ENCODE measurements at places on chromosomes 5 and 9. TPM values are rescaled to one million over a fixed set of nuclear protein-coding genes. Genes with fewer than 3 reads are reported as not detected.

The GARNL3 gene
- total RNA-seq: 9.7 TPM

The WDR31 gene
- total RNA-seq: 0.29 TPM

The PFN3 gene
- total RNA-seq: not detected

The PCDHGC5 gene
- 3.3 TPM for total RNA-seq

The INSL4 gene
- not detected for total RNA-seq

The ANKRD18B gene
- not detected for total RNA-seq

The PHF24 gene
- 1.5 TPM for total RNA-seq

The ANKRD31 gene
- total RNA-seq: not detected

GRCh38 chr5:1502046-1502736 is 21.6 kb downstream of the LPCAT1 start:
- no peaks in the 10 kb centered on the region for H3K27me3 ChIP-seq
- no peaks in the 10 kb centered on the region for H3K36me3 ChIP-seq
- DNase-seq: no peak
- no peak overlapping the region for H3K4me3 ChIP-seq

- no peak for DNase-seq
- no peaks in the 10 kb centered on the region for H3K4me1 ChIP-seq
- no peaks in the 10 kb centered on the region for H3K27me3 ChIP-seq
- no peak overlapping the region for H3K4me3 ChIP-seq
Measured at GRCh38 chr5:2441495-2442180, 309.8 kb downstream of the IRX2 start.

GRCh38 chr5:120073722-120074121 is 390.4 kb upstream of the PRR16 start:
- no peaks in the 10 kb centered on the region for H3K4me1 ChIP-seq
- DNase-seq: no peak
- no peaks in the 10 kb centered on the region for H3K27me3 ChIP-seq
- no peak overlapping the region for H3K27ac ChIP-seq
- no peak overlapping the region for H3K4me3 ChIP-seq
- H3K36me3 ChIP-seq: no peaks in the 10 kb centered on the region

GRCh38 chr5:122352331-122352730 is 40.3 kb downstream of the SNCAIP start:
- no peaks in the 10 kb centered on the region for H3K27me3 ChIP-seq
- H3K36me3 ChIP-seq: no peaks in the 10 kb centered on the region

DNA sequence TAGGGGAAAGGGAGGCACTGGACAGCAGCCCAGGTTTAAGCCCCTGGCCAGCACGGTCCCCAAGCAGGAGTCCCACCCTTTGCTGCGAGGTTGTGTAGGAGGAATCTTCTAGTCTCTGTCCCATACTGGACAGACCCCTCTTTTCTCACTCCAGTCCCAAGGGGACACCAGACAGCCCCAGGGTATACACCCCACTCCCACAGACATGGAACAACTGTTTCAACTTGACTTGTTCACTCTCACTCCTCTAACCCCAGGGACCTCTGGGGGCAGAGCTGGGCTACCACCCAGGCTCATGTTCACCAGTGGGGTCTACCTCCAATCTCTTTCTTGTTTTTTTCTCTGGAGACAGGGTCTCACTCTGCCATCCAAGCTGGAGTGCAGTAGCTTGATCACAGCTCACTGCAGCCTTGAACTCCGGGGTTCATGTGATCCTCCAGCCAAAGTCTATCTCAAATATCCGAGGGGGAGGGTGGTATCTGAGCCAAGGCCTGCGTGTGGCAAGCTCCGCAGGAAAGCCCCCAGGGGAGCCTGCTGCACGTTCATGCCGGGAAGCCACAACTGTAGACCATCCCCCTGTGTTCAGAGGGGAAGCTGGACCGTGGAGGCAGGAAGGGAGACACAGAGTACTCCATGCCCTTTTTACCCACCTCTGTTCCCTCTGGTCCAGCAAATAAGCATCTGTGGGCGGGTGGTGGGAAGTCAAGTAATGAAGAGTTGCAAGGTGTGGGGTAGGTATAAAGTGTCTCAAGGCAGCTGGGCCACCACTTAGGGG is 1.8 kb downstream of the PTGES2 start:
- no peaks in the 10 kb centered on the region for H3K27me3 ChIP-seq
- DNase-seq: no peak
- H3K4me1 ChIP-seq: peaks cover 14% of the 10 kb centered on the region
- H3K4me3 ChIP-seq: no peak overlapping the region

GRCh38 chr5:143033535-143034250 is 263.5 kb downstream of the ARHGAP26 start:
- no peaks in the 10 kb centered on the region for H3K4me1 ChIP-seq
- no peak overlapping the region for H3K4me3 ChIP-seq
- H3K27ac ChIP-seq: no peak overlapping the region

DNA sequence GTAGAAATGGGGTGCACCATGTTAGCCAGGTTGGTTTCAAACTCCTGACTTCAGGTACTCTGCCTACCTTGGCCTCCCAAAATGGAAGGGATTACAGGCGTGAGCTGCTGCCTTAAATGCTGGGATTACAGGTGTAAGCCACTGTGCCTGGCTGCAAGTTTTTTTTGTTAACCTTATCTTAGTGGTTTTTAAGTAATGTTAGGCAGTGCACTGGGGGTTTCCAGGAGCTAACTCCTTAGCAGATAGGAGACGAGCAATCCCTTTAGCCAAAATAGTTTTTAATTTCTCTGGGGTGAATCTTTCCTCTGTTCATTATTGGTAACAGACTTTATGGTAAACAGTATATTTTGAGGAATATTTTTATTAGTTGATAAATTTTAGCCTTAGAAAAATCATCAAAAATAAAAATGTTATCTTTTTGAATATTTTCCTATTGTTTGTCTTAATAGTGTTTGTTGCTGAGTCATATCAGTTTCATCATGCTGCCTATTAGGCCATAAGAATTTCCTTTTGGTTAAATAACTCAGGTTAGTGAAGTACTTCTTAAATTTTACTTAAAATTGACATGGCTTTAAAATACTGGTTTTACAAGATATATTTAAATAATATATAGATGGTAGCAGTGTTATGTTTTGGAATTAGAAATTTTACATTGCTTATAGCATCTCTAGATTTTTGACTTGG is 37.9 kb downstream of the LMNB1 start:
- H3K27me3 ChIP-seq: no peaks in the 10 kb centered on the region
- H3K27ac ChIP-seq: no peak overlapping the region
- no peak overlapping the region for H3K4me3 ChIP-seq
- DNase-seq: no peak
- no peaks in the 10 kb centered on the region for H3K36me3 ChIP-seq

- no peak overlapping the region for H3K27ac ChIP-seq
- DNase-seq: no peak
- H3K36me3 ChIP-seq: no peaks in the 10 kb centered on the region
- H3K27me3 ChIP-seq: no peaks in the 10 kb centered on the region
- H3K4me1 ChIP-seq: no peaks in the 10 kb centered on the region
Measured at GRCh38 chr5:72812488-72812887, 4.0 kb upstream of the TNPO1 start.

DNA sequence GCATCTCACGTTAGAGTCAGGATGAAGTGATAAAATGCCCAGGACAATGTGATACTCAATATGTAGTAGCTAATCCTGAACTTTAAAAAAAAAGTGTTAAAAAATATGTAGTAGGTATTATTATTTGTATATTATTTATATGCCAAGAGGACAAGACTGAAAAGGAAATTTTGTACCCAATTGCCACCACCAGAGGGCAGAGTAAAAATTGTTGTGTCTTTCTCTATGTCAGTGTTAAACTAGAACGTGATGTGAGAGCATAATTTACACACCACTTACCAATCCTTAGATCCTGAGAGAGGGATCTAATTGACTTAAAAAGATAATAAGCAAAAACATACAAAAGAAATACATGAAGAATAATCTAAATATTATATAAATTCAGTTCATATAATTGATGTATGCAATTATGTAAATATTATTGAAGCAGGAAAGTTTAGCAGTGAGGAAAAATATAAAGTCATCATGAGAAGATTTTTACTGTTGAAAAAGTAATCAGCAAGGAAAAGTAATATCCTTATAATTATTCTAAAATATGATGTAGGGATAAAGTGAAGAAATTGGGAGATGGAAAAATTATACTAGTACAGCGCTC is 288.9 kb downstream of the RAB3C start:
- H3K4me3 ChIP-seq: no peak overlapping the region
- DNase-seq: no peak
- H3K27ac ChIP-seq: no peak overlapping the region

- no peaks in the 10 kb centered on the region for H3K27me3 ChIP-seq
- no peaks in the 10 kb centered on the region for H3K4me1 ChIP-seq
- no peak overlapping the region for H3K27ac ChIP-seq
- no peaks in the 10 kb centered on the region for H3K36me3 ChIP-seq
Measured at GRCh38 chr5:5770825-5771224, 348.3 kb downstream of the ICE1 start.

GRCh38 chr9:114105236-114105635 is 6.1 kb upstream of the KIF12 start:
- H3K27me3 ChIP-seq: no peaks in the 10 kb centered on the region
- H3K27ac ChIP-seq: no peak overlapping the region

DNA sequence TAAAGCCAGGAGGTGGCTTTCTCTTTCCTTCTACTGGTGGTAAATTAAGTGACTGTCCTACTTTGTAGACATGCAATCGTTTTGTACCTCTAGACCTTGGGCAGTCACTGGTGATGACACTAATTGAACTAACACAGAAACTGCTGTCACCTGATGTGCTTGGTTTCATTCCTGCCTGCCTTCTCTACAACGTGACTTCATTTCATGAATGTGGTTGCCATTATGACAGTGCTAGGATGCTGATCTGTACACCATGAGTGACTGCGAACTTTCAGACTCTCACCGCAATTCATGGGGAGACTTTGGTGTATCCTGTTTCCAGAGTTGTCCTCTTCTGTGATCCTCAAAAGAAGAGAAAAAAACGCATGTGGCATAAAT is 47.5 kb downstream of the UBE2QL1 start:
- H3K27me3 ChIP-seq: no peaks in the 10 kb centered on the region
- no peak overlapping the region for H3K4me3 ChIP-seq
- no peaks in the 10 kb centered on the region for H3K36me3 ChIP-seq
- H3K4me1 ChIP-seq: no peaks in the 10 kb centered on the region
- no peak for DNase-seq

GRCh38 chr5:61994171-61994570 is 311.8 kb upstream of the KIF2A start:
- no peaks in the 10 kb centered on the region for H3K27me3 ChIP-seq
- H3K36me3 ChIP-seq: no peaks in the 10 kb centered on the region
- DNase-seq: no peak

- no peak for DNase-seq
- no peaks in the 10 kb centered on the region for H3K36me3 ChIP-seq
- H3K27ac ChIP-seq: no peak overlapping the region
- H3K4me3 ChIP-seq: no peak overlapping the region
- H3K4me1 ChIP-seq: no peaks in the 10 kb centered on the region
Measured at GRCh38 chr5:139388198-139388821, 1.4 kb downstream of the MZB1 start.

GRCh38 chr5:131000289-131000688 is 164.8 kb downstream of the HINT1 start:
- no peak for DNase-seq
- H3K36me3 ChIP-seq: no peaks in the 10 kb centered on the region
- no peaks in the 10 kb centered on the region for H3K27me3 ChIP-seq
- H3K4me1 ChIP-seq: no peaks in the 10 kb centered on the region
- no peak overlapping the region for H3K27ac ChIP-seq

GRCh38 chr9:104082168-104082567 is 11.9 kb upstream of the SMC2 start:
- DNase-seq: no peak
- no peaks in the 10 kb centered on the region for H3K27me3 ChIP-seq
- H3K4me1 ChIP-seq: no peaks in the 10 kb centered on the region

DNA sequence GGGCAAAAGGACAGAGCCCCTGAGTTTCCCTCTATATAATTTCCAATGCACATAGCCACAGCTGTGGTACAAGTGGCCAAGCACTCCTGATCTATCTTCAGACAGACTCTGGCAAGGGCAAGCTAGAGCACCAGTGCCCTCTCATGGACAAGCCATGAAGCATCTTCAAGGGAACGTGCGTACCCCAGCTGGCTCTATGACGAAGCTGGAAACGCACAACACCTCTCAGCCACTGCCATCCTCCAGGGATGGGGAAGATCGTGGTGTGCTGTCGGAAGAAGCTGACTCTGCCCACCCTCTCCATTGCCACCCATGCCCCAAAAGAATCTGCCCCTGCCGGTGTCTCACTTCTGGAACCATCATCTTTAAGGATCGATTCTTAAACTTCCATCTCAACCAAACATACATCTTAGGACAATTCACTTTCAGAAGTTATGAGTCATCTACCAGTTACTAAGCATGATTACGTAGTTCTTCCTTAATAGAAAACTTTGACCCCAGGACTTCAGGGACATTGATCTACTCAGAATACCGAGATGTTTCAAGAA is 482.9 kb downstream of the AGTPBP1 start:
- no peaks in the 10 kb centered on the region for H3K27me3 ChIP-seq
- H3K4me3 ChIP-seq: no peak overlapping the region
- no peak overlapping the region for H3K27ac ChIP-seq
- H3K36me3 ChIP-seq: no peaks in the 10 kb centered on the region

DNA sequence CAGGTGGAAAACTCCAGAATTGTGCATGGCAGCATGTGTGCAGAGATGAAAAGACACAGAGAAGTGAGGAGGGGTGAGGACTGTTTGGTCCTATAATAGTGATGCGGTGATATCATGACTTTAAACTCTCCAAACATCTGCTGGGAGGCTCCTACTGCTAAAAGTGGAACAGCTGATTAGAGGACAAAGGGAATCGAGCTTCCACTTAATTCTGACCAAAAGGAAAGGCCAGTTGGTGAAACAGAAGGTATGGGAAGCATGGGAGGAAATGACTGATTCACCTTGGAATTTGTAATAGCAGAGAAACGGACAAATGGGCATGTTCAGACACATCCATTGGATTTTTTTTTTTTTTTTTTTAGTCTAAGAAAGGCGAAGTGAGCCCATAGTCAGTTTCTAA is 67.5 kb upstream of the MAMDC2 start:
- no peak for DNase-seq
- no peaks in the 10 kb centered on the region for H3K4me1 ChIP-seq
- no peaks in the 10 kb centered on the region for H3K36me3 ChIP-seq
- H3K27ac ChIP-seq: no peak overlapping the region
- no peaks in the 10 kb centered on the region for H3K27me3 ChIP-seq
- H3K4me3 ChIP-seq: no peak overlapping the region

DNA sequence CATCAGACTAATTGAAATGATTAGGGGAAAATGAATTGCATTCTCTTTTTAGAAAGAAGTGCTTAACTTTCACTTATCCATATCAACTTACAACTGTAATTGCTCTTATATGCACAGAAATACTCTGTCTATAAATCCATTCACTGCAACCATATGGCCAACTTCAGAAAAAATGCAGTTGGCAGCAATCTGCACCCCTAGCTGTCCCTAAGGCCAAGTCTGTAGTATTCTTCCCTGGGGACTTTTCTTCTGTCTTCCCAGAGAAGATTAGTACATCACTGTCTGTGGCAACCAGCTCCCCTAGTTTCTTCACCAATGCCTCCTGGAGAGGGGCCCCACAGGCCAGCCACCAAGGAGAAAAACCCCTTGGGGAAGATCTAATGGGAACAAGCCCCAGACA is 45.4 kb downstream of the ABCA1 start:
- H3K27ac ChIP-seq: no peak overlapping the region
- no peaks in the 10 kb centered on the region for H3K4me1 ChIP-seq
- DNase-seq: no peak
- H3K4me3 ChIP-seq: no peak overlapping the region
- no peaks in the 10 kb centered on the region for H3K36me3 ChIP-seq
